ENCODE measurements at places on chromosomes 12 and 14. TPM values are rescaled to one million over a fixed set of nuclear protein-coding genes. Genes with fewer than 3 reads are reported as not detected.
A peak's percentile ranks its signal among the peaks of the same experiment; 100 is the strongest.

DNA sequence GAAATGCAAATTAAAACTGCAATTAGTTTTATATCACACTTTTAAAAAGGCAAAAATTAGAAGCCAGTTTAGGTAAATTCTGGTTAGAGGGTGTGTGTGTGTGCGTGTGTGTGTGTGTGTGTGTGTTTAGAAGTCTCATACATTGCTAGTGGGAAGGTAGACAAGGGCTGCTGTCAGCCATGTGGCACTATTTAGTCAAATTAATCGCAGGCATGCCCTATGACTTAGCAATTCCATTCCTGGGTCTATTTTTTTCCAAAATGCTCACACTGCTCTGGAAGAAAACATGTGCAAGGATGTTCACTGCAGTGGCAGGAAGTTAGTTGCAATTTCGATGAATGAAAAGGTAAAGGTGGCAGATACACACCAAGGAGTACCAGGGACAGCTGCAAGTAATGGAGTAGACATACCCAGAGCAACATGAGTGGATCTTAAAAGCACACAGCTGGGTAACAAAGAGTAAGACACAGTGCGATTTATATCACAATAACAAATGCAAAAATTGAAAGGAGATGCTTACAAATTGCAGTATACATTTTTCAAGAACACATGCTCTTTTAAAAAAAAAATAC, 11.6 kb downstream of the CAPZA3 start:
- H3K4me1 ChIP-seq: no peaks in the 10 kb centered on the region
- H3K27me3 ChIP-seq: no peaks in the 10 kb centered on the region
- no peak overlapping the region for H3K4me3 ChIP-seq
- H3K27ac ChIP-seq: no peak overlapping the region

- no peak for DNase-seq
- H3K4me3 ChIP-seq: peak overlapping the region; percentile 37
- no peak overlapping the region for H3K27ac ChIP-seq
- no peaks in the 10 kb centered on the region for H3K27me3 ChIP-seq
- H3K4me1 ChIP-seq: no peaks in the 10 kb centered on the region
These were observed 46.2 kb downstream of the BCAT1 start for GRCh38 chr12:24902511-24903328.

DNA sequence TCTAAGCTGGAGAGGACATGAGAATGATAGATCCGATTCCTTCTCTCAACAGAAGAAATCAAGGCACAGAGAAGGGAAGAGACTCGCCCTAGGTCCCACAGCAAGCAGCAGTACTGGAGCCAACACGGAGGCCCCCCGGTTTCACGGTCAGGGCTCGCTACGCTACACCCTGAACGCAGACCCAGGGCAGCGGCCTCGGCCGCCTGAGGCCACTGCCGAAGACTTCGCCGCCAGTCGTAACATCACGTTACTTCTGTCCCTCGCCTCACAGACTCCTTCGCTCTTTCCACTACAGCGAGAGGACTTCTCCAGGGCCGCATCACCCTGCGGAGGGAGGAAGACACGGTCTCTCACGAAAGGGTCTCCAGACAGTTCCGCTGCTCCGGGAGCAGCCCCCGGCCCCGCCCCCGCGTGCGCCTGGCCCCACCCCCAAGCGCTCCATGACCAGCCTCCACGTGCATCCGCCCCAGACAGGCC, 411 bp upstream of the DCAF4 start:
- DNase-seq: no peak
- no peaks in the 10 kb centered on the region for H3K36me3 ChIP-seq
- peak overlapping the region; percentile 64 for H3K4me3 ChIP-seq
- H3K4me1 ChIP-seq: no peaks in the 10 kb centered on the region
- peak overlapping the region; percentile 56 for H3K27ac ChIP-seq

GRCh38 chr12:70549340-70550179, 87.7 kb downstream of the PTPRB start:
- no peak overlapping the region for H3K27ac ChIP-seq
- no peaks in the 10 kb centered on the region for H3K36me3 ChIP-seq
- no peaks in the 10 kb centered on the region for H3K4me1 ChIP-seq
- no peaks in the 10 kb centered on the region for H3K27me3 ChIP-seq
- no peak overlapping the region for H3K4me3 ChIP-seq

The CLEC7A gene
- total RNA-seq: not detected

The ENDOU gene
- total RNA-seq: not detected
